Brain microvascular endothelial cell (primary cell): ENCODE measurements at places on chromosomes 4 and X.

GRCh38 chrX:82335772-82336171 is 1133.9 kb downstream of the SH3BGRL start:
- no peak for DNase-seq

GRCh38 chr4:27701606-27702005 is 841.0 kb downstream of the STIM2 start:
- no peak for DNase-seq

DNA sequence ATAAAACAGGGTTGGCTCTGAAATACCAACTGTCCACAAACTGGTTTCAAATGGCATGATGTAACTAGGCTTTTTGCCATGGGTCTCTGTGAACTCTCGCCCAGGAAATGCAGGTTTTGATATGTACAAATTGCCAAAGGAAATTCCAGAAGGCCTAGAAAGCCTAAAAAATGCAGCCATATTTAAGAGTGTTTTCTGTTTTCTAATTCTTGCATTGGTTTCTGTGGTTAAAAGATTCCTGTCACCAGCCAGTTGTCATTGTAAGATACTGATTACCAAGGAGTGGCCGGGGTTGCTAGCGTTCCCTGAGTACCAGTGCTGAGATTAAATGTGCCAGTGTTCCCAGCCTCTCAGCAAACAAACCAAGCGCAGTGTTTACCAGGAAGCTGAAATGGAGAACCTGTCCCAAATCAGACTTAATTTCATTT is 53.9 kb upstream of the SORBS2 start:
- DNase-seq: peak; percentile 74

- DNase-seq: no peak
Measured at GRCh38 chr4:69493515-69493914, 2.2 kb downstream of the UGT2B4 start.

DNA sequence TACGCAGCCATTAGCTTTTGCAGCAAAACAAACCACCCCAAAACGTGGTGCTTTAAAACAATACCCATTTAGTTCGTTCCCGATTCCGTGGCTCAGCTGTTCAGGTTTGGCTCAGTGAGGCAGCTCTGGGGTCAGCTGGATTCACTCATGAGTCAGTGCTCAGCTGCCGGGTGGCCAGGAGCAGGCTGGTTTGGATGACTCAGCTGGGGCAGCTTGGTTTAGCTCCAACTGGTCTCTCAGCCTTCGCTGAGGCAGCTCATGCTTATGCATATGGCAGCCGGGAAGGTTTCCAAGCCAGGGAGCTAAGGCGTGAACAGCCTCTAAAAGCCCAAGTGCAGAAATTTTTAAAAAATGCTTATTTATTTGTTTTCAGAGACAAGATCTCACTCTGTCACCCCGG is 13.3 kb upstream of the CD99 start:
- peak; percentile 94 for DNase-seq

DNA sequence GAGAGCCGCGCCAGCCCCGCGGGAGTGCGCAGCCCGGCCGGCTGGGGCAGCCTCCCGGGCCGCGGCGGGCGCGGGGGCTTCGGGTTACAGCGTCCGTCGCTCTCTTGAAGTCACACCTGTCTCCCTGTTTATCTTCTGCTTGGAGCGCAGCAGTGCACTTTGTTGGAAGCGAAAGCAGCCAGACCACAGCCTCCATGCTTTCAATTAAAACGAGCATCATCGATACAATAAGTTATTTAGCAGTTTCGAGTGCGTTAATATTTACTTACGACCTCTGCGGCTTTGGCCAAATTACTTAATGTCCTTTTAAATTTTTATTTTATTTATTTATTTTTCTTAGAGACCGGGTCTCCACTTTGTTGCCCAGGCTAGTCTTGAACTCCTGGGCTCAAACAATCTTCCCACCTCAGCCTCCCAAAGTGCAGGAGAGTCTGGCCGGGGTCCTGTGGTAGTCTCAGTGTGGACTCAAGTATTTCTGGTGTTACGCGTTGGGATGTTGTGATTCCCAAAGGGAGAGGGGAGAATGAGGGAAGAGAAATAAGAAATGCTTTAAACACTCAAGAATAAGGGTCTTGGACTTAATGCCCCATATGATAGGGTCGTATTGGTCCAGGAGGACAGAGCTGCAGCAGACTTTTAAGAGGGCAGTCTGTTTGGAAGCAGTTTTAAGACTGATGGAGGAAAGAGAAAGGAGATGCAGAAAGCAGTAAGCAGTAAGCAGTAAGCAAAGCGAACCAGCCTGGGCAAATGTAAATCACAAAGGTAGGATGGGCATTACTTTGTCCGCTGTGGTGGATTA is 504 bp upstream of the PDLIM3 start:
- no peak for DNase-seq

DNA sequence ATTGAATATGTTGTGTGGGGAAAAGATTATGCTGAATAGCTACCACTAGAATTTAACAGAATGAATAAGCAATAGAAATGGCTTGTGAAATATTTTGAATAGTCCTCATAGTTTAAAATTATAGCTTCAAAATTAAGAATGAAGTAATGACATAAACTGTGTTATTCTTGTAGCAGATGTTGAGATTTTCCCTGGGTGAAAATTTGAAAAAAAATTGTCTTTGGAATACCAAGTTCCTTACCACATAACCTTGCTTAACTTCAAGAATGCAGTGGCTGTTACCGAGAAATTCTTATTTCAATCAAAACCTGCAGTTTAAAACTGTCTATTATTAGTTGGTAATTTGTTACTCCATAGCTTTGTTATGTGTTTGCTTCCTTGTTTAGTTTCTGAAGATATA is 1268.6 kb downstream of the RAPGEF2 start:
- DNase-seq: no peak

- no peak for DNase-seq
Measured at GRCh38 chr4:73847526-73848182, 5.4 kb upstream of the PF4V1 start.

DNA sequence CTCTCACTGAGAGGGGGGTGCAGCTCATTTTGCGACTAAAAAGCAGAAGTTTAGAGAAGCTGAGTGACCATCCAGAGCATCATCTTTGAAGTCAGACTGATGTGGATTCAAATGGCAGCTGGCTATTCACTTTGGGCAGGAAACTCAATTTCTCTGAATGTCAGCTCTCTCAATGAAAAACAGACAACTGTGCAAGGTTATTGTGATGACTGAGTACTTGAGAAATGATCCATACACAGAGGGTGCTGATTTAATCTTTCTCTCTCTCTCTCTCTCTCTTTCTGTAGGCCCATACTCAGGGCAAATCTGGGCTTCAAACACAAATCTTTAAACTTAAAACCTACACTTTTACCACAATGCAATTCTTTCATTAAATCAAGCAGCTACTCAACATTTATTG is 185.8 kb upstream of the SLIT2 start:
- no peak for DNase-seq

GRCh38 chr4:115357776-115358175 is 244.4 kb upstream of the NDST4 start:
- DNase-seq: no peak

DNA sequence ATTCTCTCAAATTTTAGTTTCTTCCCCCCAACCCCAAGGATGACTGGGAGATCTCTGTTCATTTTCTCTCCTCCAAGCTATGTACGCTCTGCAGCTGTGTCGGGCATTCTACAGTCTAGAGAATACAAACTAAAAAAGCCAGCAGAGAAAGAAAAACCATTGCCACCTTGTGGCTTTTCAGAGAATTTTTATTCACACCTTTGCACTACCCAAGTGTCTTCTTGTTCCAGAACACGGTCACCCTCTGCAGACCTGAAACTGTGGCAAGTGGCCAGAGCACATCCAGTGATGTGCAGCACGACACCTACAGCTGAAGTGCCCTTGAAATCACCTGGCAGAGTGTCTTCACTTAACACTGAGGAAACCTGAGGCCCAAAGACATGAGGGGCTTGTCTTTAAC is 68.6 kb downstream of the CHST7 start:
- no peak for DNase-seq

DNA sequence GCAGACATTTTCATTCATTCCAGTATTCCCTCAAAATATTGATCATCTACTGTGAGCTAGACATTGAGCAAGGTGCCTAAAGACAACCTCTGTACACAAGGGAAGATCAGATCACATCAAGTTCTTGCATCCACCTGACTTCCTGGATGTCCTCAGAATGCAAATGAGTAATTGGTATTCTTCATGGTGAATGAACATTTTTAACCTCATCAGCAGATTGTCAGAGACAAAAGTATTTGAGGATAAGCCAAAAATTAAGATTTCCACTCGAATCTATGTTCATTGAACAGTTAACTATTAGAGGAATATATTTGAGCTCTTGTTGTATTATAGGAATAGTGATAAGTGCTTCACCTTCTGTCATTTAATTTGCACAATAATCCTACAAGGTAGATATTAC is 1.3 kb downstream of the SMARCAD1 start:
- no peak for DNase-seq

DNA sequence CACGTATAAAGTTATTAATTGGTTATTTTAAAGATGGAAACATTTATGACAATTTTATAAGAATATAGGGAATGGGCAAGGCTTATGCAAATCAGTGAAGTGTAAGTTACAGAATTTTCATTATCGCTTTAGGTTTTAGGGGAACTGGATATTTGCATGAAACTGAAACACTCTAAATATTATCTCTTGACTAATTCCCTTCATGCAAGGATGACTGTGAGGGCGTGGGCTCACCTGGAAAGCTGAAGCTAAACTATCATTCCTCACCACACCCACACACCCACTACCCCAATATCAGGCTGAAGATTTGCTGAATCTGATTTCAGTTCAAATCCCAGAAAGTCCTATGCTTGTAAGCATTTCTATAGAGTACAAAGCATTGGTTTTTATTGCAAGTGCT is 81.7 kb upstream of the ARHGAP24 start:
- DNase-seq: no peak

GRCh38 chrX:149512225-149512885 is 7.2 kb upstream of the IDS start:
- peak; percentile 40 for DNase-seq

- DNase-seq: no peak
Measured at GRCh38 chr4:182169987-182170386, 73.2 kb upstream of the TENM3 start.

GRCh38 chr4:159607809-159608208 is 504.9 kb downstream of the RAPGEF2 start:
- no peak for DNase-seq

DNA sequence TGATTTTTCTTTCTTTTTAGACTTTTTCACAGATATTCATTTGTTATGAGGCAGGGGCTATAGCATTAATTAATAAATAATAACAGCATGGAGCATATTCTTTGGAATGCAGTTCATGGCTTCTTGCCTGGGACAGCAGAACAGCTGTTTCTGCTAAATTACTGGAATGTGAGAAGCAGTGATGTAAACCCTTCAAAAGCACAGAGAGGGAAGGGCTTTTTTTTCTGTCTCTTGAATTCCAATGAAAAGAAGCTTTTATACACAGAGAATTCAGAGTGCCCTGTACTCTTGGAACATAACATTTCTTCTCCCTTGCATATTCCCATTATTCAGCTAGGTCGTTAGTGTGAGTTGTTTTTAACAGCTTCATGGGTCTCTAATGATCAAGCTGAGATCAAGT is 28.5 kb upstream of the ANK2 start:
- DNase-seq: no peak

GRCh38 chr4:128863312-128864075 is 54.0 kb downstream of the JADE1 start:
- peak; percentile 51 for DNase-seq

GRCh38 chrX:123487236-123487635 is 245.6 kb downstream of the THOC2 start:
- no peak for DNase-seq

GRCh38 chr4:128924951-128925350 is 115.5 kb downstream of the JADE1 start:
- peak; percentile 4 for DNase-seq

DNA sequence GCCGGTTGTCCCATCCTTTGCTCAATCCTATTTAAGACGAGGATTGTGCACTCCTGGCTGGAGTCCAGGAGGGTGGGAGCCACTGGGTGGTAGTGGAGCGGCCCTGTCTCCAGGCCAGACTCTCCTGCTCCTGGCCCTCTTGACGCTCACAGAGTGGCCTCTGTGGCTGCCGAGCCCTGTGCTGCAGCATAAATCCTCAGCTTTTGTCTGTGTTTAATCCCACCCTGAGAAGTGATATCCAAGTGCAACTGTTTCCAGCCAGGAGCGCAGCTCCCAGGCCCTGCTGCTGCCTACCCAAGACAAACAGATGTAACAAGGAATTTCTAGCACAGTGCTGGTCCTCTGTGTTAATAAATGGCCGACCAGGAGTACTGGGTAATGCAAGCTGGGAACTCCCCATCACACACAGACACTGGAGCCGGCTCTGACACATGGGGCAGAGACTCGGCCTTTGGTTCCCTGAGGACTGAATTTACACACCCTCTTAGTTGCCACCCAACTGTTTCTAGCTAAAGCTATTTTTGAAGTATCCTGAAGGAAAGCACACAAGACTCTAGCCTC is 85.3 kb downstream of the GATB start:
- no peak for DNase-seq
